Astrocyte (in vitro differentiated cells and primary cell): ENCODE measurements at places on chromosomes 2 and 18. TPM values are rescaled to one million over a fixed set of nuclear protein-coding genes. Genes with fewer than 3 reads are reported as not detected.

The CRYGD gene
- not detected in 2 replicates for total RNA-seq

DNA sequence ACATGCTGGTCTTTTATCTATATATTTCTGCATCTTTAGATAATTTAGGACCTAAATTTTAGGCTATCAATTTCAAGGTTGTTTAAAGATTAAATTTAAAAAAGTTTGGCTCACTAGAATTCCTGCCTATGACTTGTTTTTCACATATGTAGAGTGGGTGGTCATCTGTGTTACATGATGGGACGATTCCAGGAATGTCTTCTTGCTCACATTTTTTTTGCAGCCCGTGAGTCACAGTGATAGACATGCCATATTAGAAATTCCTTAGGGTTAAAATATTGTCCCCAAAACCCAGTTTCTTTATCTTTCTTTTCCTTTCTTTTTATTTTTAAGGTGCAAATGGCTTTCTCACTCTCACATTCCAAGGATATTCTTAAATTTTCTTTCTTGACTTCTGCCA, 652.0 kb downstream of the PLCL1 start:
- DNase-seq, result no peak

GRCh38 chr2:232485757-232486557, 1.7 kb downstream of the ECEL1 start:
- DNase-seq, result no peak

DNA sequence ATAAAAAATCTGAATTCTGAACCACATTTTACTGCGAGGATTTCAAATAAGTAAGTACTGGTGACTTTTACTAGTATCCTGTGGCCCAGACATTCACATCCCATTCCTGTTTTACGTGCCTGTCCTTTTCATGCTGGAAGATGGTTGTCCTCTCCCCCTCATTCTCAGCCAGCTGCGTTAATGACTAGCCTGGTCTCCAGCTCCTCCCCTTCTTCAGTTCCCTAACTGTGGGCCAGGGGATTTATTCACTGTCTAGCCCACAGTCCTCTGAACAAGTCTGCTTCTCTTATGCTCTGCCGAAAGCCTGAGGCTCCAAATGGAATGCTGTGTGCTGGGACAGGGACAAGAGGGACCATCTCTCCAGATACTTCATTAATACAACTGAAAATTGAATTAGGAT, 373.9 kb downstream of the PTPRM start:
- DNase-seq, result no peak

DNA sequence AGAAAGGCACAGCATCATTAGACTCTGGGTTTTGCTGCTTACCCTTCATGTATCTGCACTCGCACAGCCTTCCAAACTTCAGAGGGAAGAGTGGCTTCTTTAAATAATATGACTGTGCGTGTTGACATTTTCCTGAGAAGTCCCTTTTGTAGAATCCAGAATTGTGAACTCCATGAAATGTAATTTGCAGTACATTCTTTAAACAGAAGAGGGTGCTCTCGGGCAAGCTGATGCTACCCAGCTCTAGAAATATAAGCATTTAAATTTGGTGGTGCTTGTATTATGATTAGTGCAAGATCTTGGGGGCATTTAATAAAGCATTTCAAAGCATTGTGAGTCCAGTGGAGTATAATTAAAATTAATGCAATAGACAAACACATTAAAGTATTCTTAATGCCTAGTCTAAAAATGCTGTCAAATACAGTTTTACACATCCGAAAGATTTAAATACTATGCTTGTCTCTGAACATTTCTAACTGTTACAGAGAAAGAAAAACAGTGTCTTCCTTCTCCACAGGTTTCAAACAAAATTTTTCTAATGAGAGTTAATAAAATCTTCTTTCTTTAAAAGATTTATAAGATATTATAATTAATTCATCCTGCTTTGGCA, 17.3 kb upstream of the GTF2A1L start:
- peak; percentile 14 for DNase-seq

The OSGEPL1 gene
- 3.0 and 4.1 TPM in 2 replicates for total RNA-seq

The LOXL3 gene
- total RNA-seq, result 17.6 and 33.8 TPM in 2 replicates

DNA sequence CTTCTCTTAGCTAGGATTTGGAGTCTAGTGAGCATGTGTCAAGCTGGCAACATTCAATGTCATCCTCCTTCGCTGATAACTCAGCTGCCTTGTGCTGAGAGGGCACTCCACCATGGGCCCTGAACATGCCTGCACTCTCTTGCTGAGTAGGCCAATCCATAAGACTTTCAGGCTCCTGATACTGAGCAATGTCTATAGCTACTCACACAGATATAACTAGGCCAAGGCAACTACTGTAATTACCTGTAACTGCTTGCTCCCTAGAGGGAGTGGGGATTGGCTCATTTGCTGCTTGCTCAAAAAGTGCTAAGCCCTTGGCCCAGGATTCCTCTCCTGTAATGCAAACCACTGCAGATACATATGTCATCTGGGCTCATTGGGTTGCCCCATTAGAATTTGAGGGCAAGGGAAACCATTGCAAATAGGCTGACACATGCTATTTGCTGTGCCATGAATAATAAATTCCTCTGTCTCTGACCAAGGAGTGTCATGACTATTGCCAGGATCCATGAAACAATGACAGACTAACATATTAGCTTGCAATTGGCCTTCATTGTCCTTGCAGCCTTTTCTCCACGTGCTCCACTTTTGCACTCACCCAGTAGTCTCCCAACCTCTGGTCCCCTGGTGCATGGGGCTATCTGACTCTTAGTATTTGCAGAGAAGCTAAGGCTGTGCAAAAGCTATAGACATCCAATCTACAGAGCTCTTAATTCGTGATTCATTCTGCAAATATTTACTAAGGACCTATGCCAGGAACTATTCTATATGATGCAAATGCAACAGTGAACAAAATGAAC, 36.9 kb upstream of the BMPR2 start:
- peak; percentile 26 for DNase-seq

DNA sequence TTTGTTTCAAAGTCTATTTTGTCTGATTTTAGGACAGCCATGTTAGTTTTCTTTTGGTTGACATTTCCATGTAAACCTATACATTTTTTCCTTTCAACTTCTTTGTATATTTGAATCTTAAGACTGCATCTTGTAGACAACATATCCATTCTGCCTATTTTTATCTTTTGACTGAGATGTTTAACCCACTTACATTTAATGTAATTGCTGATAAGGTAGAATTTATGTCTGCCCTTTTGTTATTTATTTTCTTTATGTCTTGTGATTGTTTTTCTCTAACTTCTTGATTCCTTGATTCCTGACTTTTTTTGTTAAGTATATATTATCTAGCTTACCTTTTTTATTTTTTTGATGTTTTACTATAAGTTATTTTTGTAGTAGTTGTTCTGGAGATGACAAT, 542.5 kb downstream of the SUCLG1 start:
- DNase-seq, result no peak

DNA sequence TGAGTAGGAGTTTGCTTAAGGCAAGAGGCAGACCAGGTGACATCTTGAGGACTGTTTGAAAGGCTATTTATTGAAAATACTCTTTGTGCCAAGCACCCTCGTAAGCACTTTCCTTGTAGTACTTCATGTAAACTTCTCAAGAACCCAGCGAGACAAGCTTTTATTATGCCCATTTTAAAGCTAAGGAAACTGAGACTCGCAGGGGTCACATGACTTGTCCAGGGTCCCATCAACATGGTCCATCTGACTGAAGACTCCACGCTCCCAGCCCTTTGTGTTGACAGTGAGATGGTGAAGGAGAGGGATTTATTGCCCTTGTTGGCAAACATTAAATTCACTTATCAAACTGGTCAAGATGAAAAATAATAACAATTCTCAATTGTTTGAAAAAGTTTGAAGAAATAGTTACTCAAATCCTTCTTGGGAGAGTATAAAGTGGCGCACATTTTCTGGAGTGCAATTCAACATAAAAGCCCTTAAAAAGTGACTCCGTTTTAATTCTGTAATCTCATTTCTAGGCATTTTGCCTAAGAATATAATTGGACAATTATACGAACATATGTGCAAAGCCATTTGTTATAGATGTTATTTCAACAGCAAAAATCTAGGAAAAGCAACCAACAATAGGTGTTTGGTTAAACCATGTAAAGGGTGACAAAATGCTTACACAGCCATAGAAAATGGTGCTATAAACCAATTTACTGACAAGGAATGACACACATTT, 270.5 kb upstream of the NCKAP5 start:
- DNase-seq, result no peak

DNA sequence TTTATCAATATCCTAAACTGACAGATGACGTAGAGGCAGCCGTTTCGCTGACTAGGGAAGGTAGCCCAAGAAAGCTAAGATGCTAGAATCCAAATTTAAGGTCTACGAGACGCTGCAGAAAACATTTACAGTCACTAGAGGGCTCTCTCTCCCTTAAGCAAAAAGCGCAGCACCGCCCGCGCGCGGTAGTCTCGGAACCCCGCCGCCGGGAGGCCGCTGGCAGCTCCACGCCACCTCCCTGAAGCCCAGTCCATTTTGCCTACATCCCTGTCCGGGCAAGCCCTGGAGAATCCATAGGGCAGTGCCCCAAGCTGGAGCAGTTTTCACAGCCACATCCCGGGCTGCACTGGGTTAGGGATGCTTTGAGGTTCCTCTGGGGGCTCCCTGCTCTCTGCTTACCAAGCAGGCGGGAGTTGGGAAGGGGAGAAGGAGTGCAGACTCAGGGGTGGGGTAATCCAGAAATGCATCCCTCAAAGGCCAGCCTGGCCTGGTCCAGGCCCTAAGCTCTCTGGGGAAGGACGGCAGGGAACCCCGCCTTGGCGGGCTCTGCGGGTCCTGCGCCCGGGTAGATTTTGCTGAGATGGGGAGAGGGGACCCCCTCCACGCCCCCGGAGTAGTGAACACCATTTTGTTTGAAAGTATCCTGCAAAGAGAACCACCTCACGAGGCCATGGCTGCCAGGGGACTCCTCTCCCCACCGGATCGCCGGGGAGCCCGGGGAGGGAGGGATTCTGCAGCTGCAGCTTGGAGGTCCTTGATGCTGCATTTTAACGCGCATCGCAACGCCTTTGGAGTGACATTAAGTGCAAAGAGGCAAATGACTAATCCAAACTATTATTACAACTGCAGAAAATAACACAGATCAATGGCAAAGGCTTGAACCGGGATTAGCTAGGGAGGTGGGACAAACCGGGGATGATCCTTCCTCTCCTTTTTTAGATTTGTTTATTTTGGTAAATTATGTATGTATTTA, 1.3 kb upstream of the DPYSL5 start:
- DNase-seq, result peak; percentile 31

DNA sequence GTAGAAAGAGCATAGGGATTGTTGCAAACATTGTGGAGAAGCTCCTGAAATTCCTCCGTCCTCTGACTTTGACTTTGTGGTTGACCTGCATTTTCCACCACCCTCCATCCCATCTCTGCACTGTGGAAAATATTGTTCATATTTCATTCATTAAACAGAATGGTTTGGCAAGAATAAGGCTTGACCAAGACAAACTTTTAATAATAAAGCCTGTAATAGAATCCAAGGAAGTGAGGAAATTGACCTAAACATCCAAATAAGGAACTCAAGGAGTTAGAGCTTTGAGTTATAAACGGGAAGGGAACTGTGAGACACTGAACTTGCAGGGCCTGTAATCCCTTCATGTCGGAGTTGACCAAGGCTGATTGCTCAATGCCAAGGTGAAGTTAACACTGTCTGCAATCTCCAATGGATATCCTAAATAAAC, 115.2 kb downstream of the GFPT1 start:
- peak; percentile 87 for DNase-seq

The KLHL30 gene
- 0.53 and 0.59 TPM in 2 replicates for total RNA-seq
